ENCODE measurements at places on chromosomes 1 and 21. TPM values are rescaled to one million over a fixed set of nuclear protein-coding genes. Genes with fewer than 3 reads are reported as not detected.

Gene CR2
- not detected for total RNA-seq

Gene TRAF5
- total RNA-seq = 20.6 TPM

Gene TFF2
- not detected for total RNA-seq

Gene TPTE
- total RNA-seq = not detected

Gene LCE2C
- total RNA-seq = not detected

- no peak for DNase-seq
Observed at GRCh38 chr21:41754479-41754891, 12.4 kb downstream of the RIPK4 start.

DNA sequence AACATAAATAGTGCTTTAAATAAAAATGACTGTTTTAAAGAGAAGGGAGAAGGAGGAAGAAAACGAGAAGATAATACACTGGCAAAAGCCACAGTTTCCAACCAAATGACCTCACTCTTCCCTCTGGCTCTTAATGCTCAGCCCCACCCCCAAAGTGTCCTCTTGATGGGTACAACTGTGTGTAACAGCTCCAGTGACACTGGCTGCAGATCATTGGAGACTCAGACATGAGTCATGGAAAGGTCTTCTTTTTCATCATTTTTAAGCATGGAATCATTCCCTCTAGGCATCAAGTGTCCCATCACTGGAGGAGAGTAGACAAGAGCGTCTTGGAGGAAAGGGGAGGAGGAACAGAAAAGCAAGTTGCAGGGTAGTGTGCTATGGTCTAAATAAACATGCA is 333.0 kb downstream of the PAPPA2 start:
- no peak for DNase-seq

- DNase-seq = no peak
Observed at GRCh38 chr1:55153031-55153430, 62.1 kb downstream of the USP24 start.

GRCh38 chr1:154883919-154884868 is 14.1 kb upstream of the KCNN3 start:
- no peak for DNase-seq

DNA sequence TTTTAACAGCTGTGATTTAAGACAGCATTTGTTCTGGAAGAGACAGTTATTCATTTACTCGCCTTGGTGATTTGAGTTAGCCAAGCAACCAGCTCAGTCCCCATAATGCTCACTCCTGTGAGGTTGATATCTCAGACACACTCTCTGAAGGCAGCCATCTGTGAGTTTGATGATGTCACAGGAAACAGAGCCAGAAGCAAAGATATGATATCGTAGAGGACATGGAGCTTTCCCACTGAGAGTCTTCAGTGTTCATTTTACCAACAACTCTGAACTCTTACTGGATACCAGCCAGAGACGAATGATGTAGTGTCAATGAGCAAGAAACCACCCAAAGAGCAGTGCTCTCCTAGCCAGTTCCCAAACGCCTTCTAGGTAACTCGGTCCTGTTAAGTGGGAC is 219.4 kb downstream of the SLC35F3 start:
- DNase-seq = peak; percentile 6

Data from fibroblast of the aortic adventitia (primary cell).